ENCODE measurements at places on chromosomes 1 and 21.

GRCh38 chr21:34693192-34693810 lies 24.5 kb downstream of the CLIC6 start:
- DNase-seq: peak; percentile 71

DNA sequence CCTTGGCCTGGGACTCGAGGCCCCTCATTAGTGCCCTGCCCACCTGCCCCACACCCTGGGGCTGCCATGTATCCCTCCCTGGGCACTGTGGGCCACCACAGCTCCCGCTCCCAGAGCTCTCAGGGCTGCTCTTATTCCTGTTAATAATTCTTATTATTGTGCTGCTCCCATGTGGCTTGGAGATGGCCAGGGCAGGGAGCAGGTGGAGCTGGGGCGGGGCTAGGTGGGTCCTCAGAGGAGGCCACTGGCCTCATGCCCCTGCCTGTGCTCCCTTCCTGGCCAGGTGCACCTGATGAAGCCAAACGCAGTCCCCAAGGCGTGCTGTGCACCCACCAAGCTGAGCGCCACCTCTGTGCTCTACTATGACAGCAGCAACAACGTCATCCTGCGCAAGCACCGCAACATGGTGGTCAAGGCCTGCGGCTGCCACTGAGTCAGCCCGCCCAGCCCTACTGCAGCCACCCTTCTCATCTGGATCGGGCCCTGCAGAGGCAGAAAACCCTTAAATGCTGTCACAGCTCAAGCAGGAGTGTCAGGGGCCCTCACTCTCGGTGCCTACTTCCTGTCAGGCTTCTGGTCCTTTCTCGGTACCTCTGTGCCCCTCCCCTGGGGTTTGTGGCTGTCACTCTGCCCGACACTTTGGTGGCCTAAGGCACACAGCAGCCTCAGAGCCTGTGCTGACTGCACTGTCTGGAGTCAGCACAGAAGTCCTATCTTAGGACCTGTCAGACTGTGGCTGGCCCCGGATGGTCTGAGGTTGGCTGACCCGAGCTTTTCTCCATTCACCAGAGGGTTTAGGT lies 34.1 kb downstream of the BMP8A start:
- DNase-seq: peak; percentile 49

GRCh38 chr1:40745176-40745575 lies 38.4 kb upstream of the KCNQ4 start:
- DNase-seq: no peak

DNA sequence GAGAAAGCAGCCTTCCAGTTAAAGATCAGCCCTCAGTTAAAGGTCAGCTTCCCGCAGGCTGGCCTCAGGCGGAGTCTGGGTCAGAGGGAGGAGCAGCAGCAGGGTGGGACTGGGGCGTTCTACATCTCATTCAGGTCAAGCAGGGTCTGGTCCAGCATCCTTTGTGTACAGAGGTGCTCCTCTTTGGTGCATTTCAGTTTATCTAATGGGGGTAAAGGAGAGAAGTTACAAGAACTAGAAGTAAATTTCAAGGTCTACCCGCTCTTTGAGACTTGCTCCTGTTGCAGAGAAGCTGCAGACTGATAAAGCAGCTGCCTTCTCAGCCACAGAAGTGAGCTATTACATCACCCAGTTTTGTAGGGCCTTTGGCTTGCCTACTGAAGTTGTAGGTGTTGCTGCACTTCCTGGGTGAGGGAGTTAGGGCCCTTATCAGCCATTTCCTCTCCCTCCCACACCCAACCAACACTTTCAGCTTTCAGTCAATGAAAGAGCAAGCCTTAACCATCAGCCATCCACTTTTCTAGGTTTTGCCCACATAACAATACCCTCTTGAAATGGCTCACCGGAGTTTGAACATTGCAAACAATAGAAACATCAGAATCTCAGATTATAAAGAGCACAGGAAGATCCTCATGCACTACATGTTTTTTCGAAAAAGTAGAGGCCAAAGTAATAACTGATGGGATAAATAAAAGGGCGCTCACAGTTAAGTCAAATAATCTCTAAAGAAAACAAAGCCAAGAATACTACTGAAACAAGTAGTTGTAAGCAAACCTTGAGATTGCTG lies 2.8 kb upstream of the NUP210L start:
- DNase-seq: peak; percentile 83
